ENCODE measurements at places on chromosomes 12 and 14.

GRCh38 chr14:22993517-22993916, 11.2 kb upstream of the AJUBA start:
- no peak for DNase-seq

DNA sequence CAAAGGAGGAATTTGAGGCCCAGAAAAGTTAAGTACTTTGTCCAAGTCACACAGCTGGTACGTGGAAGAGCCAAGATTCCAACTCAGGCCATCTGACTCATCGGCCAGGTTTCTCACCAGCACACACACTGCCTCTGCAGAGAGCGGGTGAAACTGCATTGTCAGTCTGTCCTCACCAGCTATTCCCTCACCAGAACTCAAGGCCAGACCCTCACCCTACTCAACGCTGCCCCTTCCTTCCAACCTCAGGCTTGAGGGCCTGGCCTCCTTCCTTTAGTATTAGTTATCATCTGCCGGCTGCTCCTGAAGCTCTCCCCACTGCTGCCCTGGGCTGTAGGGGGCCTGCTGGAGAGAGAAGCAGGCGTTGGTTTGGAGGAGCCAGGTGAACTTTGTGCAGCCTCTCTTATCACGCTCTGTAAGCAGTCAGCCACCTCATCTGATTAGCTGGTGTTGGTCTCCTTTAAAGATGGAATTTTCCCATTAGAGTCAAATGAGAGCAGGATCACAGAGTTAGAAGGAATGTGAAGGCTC, 16.6 kb upstream of the PLEK2 start:
- no peak for DNase-seq

DNA sequence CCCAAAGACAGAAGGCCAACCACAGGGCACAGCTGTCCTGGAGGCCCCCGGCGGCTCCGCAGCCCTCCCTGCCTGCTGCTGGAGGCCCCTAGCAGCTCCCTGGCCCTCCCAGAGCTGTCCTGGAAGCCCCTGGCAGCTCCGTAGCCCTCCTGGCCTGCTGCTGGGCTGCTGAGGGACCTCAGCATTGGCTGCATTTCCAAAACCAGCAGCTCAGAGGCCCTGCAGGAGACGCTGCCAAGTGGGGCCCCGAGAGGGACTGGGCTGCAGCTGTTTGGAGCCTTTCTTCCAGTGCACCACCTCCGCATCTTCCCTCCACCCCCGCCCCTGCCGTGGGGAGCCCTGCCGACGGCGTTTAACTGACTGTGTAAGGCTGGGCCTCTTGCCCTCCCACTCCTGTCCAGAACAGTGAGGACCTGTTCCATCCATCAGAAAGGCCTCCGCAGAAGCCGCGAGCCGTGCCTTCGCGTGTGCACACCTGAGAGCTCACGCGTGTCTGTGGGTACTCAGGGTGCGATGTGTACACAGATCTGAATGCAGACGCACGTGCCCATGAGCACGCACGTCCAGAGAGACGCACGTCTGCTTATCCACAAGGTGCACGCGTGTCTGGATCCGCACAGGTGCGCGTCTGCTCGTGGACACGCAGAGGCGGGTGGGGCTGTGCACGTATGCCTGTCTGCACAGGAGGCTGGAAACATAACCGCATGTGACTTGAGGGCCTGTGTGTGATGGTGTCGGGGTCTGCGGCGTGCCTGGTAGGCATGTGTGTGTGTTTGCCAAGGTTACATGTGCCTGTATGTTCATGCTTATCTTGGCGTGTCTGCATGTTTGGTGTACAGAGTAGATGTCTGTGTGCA, 57.0 kb upstream of the FBRSL1 start:
- DNase-seq: no peak

DNA sequence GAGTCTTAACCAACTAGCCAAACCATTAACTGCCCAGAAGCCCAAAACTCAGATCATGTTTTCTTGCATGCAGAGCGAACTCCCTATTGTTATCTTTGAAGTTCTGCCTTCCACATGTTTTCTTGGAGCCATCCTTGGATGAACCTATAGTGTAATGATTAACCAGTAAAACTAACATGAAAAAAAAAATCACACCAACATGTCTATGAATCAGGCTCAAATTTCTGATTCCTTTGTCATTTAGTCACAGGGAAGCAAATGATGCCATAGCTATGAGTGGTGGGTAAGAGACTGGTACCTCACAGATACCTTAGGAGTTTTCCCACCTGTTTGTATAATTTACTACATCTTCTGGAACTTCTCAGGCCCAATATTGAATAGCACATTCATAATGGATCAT, 70.7 kb downstream of the PTPRO start:
- no peak for DNase-seq

DNA sequence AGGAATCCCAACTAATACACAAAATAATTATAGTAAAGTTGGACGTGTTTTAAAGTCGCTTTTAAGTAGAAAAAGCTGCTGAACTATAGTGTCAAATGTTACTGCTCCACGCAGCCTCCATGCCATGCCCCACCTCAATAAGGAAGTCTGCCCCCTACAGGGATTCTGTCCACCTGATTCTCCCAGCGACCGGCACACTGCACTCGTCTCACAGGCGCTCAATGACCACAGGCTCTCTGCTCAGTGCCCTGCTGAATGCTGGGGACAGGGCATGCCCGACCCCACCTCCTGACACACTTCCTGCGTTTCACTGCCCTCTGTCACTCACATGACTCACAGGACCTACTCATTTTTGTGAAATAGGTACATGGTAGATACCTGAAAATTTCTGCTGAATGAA, 48.9 kb downstream of the BDKRB1 start:
- DNase-seq: no peak

DNA sequence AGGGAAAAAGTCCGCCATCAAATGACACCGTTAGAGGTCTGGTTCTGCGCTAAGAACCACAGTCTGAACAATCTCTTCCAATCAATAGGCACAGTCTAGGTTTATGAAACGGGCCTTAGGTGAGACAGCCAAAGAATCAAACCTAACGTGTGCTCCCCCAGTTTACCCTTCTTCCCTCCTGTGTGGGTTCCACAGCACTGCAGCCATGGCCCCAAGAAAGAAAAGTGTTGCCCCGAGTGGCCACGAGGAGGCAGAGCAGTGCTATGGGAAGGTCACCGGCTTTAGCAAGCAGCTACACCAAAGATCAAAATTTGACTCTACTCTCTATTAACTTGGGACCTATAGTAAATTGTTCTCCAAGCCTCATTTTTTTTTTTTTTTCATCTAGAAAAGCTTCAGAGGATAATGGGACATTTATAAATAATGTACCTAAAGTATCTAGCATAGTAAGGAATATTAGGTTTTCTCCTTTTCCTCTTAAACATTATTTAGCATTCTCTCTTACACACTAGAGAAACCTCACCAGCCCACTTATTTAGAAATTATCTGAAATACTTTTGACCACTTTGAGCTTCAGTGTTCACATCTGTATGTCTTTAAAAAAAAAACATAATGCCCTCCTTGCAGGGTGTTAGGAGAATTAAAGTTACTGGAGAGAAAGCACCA, 70.2 kb upstream of the GPHB5 start:
- no peak for DNase-seq

GRCh38 chr14:90837355-90837754, 21.1 kb upstream of the TTC7B start:
- DNase-seq: no peak

DNA sequence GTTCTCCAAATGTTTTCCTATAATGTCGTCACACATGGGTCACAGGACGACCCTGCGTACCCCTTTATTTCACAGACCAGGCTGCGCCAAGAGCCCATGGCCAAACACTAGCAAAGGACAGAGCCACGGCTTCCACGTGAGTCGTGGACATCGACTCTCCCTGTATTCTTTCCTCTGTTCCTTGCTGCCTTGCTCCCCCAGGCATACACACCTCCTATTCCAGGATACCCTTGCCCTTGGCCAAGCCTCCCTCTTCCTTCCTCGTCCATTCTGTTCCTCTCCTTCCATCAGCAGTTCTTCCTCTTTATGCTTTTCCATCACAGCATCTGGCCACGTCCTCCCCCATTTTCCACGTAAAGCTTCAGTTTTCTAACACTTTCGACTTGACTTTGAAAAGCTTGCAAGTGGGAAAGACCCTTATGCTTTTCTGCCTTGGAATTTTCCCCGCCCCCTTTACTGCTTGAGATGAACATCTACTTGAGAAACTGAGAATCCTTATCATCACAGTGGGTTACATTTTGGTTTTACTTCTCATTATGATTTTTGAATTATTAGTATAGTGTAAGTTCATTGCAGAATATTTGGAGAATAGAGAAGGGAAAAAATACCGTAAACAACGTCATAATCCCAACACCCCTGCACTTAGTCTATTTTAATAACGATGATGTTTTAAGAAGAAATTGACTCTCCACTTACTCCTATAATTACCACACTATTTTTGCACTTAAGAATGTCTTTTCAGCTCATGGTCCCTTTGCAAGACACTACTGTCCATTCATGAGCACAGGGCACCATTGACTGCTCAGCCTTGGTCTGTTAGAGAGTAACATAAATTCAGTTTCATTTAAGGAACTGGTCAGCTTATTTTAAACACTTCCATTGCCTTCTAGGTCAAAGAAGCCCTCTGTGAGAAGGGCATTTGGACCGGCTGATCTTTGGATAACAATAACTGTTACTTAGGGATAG, 15.8 kb upstream of the NINJ2 start:
- no peak for DNase-seq

GRCh38 chr12:45342171-45342570, 126.3 kb downstream of the ANO6 start:
- DNase-seq: no peak

Measured in HS-27A (cell line).